ENCODE measurements at places on chromosomes 2 and 18.

GRCh38 chr2:98377544-98377943 lies 31.3 kb downstream of the CNGA3 start:
- no peak for DNase-seq

DNA sequence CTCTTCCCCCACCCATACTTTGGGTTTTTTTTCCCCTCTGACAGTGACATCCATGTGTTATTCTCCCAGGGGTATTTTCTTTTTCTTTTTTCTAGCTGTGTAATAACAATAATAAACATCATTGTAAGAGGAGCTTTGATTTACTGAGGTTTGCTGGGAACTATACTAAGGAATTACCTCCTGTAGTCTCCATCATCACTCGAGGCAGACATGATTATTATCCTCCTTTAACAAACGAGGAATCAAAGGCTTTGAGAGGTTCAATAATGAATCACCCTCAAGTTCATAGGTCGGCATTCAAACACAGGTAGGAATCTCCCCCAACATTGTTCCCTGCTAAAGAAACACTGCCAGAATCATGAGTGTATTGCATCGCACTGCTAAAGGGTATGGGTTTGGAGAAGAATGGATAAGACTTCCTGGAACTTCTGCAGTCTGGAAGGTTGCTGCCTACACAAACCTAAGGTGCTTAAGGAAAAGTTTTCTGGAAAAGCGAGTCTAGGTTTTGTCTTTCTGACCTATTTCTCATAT lies 260.2 kb upstream of the SESTD1 start:
- no peak for DNase-seq

- DNase-seq: no peak
Measured at GRCh38 chr18:986552-986951, 81.9 kb downstream of the ADCYAP1 start.

DNA sequence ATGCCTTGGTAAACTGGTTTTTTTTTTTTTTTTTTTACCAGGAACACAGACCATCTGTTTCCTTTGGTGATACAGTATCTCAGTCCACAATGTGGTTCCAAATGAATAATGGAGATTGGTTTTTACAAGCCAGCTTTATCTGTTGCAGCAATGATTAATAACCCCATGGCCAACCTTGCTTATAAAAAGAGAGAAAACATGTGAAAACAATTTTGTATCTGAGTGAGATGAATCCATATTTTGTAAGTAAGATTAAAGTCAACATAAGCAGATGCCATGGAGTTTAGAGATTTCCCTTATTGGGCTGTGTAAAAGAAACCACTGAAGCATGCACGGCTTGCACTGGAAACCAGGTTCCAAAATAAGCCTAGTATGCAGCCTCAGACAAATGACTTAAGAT lies 108.6 kb upstream of the CNTNAP5 start:
- peak; percentile 94 for DNase-seq

DNA sequence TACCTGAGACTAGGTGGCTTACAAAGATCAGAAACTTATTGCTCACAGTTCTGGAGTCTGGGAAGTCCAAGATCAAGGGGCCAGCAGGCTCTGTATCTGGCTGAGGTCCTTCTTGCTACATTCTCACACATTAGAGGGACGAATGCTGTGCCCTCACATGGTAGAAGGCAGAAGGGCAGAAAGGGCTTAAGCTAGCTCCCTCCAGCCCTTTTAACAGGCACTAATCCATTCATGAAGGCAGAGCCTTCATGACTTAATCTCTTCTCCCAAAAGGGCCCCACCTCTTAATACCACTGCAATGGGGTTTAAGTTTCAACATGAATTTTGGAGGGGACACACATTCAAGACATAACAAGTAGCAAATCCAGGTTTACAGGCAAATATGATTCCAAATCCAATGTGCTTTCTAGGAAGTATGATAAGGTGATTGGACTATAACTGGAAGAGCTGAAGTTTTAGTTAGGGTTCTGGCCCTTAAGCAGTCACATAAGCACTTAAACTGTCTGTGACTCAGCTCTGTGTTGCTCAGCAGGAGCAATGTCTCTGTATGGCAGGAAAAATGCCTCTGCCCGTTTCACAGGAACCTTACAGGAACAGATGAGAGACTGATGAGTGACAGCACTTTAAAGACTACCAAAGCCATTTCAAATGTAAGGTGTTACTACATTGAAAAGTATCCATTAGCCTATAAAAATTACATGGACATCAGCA lies 119.6 kb upstream of the PTPRM start:
- DNase-seq: no peak

- DNase-seq: no peak
Measured at GRCh38 chr2:241686324-241686649, 328 bp downstream of the DTYMK start.

DNA sequence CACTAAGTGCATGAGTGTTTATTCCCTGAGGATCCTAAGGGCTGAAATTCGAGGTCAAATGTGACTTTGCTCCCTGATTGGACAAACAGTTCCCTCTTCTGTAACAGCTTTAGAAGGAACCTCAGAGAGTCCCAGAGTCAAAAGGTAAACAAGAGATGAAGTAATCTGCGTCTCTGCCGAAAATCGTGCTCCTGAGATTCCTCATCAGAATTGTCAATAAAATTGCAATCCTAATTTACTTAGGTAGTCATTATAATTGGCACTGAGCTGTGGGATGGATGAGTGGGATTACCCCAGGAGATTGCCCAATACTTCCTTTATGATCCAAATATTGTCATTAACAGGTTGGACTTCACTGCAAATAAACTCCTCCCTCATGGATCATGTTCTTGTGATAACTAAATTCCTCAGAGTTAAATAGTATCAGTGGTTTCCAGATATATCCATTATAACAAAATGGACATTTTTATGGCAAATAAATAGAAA lies 907 bp upstream of the SUCLG1 start:
- DNase-seq: no peak

All from NCI-H1694 (cell line).